NCI-H187 (cell line): ENCODE measurements at places on chromosomes 4 and X.

GRCh38 chr4:51963841-51964517, 56.2 kb downstream of the LRRC66 start:
- no peak for DNase-seq

DNA sequence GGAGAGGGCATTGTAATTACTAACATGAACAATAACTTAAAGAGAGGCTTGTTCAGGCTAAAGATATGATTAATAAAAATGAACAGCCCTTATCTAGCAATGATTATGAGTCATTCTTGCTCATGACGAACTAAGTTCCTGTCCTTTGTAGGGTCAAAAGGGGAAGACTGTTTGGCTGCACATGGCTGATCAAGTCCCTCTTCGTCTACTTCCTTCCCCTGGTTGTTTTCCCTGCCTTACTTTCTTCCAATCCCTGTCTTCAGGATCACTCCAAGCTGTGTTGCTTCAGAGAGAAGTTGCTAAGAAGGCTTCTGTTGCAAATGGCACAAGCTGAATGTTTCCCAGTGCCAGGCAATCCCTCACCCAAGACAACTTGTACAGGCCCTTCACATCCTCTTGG, 115.0 kb upstream of the HS3ST1 start:
- no peak for DNase-seq

DNA sequence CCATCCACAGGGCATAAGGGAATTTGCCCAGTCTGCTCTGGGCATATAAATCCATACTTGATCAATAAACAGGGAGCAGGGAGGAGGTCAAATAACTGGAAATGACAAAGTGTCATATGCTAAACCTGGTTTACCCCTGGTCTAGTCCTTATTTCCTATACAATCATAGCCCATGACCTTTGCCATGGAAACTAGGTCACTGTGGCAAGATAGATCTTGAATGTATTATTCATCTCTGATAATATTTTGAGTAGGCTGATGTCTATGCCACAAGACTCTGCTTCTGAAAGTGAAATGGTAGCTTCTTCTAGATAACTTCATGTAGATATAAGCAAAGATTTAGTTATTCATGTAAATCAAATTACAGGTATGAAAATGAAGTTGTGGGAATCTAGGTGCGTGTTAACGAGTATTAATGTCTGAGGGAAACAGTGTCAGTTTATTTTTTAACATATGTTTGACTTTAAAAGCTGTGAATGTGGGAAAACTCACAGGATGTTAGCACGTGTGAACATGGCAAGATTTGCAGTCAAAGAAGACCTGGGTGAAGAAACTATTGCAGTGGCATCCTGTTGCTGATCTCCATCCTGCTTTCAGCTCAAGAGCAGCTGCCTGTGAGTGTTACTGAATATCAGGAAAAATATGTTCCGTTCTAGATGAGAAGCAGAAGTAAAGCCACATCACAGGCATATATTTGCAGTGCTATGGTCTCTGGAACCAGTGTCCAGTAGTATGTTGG, 81.8 kb upstream of the NDP start:
- no peak for DNase-seq

DNA sequence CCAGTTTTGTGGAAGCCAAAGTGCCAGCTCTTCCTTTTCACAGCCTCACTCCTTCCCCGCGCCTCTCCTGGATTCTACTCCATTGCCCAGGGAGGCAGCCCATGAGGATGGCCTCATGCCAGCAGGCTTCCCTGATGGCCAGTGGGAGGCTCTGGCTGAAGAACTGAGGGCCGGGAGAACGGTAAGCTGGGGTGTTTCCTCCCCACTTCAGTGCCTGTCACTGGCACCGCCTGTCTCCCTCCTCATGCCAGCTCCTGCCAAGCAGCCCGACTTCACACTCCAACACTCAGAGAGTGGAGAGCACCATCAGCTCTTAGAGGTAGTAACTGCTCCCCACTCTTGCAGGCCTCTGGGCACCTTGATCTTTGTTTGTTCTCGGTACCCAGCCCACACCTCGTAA, 46.9 kb upstream of the STIM2 start:
- no peak for DNase-seq

GRCh38 chr4:189765301-189765700, 175.4 kb upstream of the FRG1 start:
- DNase-seq = no peak

GRCh38 chr4:168755598-168756477, 254.2 kb downstream of the CBR4 start:
- DNase-seq = no peak

- no peak for DNase-seq
Measured at GRCh38 chr4:57462843-57463242, 352.7 kb upstream of the IGFBP7 start.

GRCh38 chr4:38582889-38583470, 81.0 kb upstream of the KLF3 start:
- DNase-seq = no peak

DNA sequence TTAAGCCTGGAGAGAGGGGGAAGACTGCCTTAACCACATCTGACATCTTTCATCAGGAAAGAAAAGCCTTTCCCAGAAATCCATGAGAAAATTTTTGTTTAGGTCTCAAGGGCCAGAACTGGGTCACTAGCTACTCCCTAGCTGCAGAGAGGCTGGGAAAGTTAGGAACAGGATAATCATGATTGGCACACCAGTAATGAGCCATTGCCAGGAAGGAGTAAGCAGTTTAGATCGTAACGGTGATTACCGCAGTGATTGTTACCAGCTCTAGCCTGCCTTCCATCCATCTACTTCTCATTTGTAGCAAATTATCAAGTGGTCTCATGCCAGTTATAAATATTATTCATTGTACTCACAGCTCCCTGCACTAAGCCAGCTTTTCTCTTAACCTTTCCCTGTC, 22.7 kb upstream of the STX18 start:
- no peak for DNase-seq

- no peak for DNase-seq
Measured at GRCh38 chrX:57674861-57675260, 5.2 kb downstream of the NLRP2B start.

- DNase-seq = no peak
Measured at GRCh38 chr4:112361181-112361791, 64.1 kb downstream of the ALPK1 start.

DNA sequence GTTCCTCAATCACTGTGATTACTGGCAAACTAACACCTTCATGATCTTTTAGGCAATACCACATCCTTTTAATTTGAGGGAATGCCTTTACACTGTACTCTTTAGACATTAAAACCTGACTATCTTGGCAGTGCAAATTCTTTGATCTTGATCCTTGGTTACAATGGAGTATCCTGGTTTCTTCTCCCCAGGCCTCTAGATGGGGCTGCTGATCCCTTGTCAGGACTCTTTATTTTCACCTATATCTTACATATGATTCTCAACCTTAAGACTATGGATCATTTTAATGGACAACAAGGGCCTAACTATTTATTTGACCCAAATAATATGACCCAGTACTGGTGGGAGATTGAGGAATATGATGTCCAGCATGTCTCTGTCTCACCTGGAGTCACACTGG, 1005.5 kb upstream of the INTU start:
- no peak for DNase-seq

DNA sequence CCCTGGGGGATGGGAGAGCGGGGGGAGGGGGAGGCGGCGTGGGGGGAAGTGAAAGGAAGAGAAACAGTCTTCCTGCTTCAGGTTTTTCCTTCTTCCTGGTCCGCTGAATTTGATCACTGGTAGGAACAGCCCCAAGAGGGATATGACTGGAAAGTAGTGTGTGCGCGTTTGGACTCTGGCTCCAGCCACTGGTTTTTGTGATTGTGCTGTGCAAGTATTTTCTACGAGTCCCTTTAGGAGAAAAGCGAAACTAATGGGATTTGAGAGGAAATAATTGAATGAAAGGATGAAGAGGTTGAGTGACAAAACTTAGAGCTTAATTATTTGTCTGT, 836 bp downstream of the PRRG1 start:
- no peak for DNase-seq

DNA sequence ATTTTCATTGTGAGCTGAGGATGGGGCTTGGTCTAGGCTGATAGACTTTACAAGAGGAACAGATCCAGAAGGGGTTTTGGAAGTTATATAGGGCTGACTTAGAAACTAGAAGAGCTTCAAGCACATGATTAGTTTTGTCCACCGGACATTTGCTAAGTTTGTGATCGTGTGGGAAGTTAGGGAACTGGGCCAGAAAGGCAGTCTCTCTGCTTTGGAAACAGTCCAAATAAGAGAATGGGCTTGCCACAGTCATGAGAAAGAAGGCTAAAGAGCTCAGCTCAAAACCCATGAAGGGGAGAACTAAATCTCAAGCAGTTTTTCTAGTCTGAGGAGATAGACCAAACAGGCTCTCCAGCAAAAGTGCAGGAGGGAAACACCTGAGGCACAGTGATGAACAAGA, 67.8 kb downstream of the ZNF674 start:
- DNase-seq = no peak

DNA sequence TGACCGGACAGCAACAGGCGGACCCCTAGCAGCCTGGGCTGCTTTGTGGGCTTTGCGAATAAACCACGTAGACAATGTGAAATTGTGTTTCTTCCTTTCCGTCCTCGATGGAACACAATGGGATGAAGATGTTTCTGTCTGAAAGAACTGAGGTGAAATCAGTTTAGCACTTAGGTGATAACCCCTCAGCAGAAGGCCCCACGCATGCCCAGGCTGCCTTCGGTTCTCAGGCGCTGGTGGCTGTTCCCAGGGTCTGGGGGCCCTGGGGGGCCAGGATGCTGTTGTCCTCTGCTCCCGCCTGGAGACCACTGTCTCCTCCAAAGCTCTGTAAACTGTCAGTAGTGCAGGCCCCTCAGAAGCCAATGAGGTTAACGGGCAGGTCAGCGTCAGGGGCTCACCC, 73.9 kb upstream of the HGFAC start:
- no peak for DNase-seq

- no peak for DNase-seq
Measured at GRCh38 chrX:132955690-132956089, 2.7 kb downstream of the HS6ST2 start.

DNA sequence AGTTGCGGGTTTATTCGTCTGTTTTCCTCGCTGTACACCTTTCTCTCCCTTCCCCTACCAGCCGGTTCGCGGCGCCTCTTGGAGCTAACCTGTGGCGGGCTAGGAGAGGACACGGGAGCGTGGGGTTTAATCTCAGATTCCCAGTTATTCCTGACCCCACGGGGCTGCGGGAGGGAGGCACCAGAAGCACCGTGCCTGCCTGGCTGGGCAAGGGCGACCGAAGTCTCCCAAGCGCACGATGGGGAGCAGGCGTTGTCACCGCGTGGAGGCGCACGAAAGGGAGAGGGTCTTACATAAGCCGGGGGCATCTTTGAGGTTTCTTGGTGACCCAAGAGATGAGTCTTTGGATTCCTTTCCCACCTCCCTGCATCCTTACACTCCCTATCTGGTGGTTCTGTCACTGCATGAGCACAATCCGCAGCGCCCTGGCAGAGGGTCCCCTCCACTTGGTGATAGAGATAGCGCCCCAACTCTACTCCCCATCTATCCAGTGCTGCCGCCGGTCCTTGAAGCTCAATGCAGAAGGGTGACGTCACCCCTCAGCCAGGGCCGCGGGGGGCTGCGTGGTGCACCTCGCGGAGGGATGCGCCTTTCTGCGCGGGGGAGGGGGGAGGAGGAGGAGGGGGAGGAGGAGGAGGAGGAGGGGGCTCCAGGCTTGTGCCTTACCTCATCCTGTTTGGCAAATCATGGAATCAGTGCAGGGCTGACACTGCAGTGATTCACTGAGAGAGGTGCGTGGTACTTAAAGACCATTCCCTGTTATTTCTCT, 793 bp downstream of the TSPAN7 start:
- no peak for DNase-seq

DNA sequence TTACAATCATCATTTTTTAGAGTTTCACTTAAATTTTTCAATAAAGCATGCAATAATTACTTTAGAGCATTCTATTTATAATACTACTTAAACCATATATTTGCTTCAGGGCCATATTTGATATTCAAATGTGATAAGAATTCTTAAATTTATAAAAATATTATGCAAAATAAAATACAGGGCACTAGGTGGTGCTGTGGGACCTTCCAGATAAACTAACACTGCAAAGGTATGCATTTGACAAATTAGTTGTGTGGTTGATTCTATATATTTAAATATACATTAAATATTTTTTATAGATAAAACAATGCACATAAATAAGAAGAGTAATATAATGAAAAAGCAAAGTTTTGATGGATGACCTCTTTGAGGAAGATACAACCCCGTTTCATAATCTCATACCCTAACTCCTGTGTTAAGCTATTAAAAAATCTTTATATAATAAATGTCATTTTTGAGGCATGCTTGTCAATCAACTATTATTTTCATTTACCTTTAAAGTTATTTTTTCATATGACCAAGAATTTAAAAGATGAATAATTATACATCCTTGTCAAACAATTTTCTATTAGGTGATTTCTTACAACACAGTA, 128.4 kb downstream of the REELD1 start:
- DNase-seq = no peak

DNA sequence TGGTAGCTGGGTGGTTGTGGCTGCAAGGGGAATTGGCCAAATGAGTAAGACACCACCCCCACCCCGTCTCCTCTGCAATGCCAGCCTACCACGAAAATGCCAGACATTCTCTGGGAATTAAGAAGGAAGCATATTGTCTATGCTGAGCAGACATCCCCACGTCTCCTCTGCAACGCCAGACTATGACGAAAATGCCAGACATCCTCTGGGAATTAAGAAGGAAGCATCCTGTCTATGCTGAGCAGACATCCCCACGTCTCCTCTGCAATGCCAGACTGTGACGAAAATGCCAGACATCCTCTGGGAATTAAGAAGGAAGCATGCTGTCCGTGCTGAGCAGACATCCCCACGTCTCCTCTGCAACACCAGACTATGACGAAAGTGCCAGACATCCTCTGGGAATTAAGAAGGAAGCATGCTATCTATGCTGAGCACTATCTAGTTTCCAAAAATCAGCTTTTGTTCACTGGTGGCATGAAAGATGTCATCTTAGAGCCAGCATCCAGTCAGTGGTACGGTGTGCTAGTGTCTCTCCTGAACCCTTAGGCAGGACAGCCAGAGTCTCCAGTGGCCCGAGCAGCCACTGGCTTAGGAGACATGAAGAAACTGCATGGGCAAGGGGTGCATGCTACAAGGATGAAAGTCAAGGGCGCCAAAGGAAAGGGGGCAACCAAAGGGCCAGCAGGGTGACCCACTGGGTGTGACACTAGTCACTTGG, 339.8 kb upstream of the FRG1 start:
- no peak for DNase-seq

GRCh38 chr4:168859888-168860694, 150.0 kb downstream of the CBR4 start:
- no peak for DNase-seq

DNA sequence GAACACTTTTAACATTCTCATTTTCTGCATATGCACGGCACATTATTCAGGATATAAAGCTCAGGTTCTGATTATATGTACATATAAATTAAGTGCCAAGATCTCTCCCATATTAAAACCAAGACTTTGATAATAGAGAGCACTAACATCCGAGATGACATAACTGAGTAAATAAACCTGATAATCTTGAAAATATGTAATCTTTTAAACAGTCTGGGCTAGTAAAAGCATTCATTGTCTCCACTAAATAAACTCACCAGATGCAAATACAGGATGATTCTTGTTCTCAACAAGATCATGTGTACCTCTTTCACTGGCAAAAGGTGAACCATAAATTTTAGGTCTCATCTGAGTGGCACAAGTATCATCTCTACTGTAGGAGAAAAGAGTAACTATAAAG, 942.2 kb downstream of the TRAM1L1 start:
- no peak for DNase-seq
